ENCODE measurements at places on chromosomes 4 and X.

GRCh38 chr4:186651181-186651603 is 72.5 kb downstream of the FAT1 start:
- DNase-seq: no peak

- DNase-seq: no peak
These were observed 73.3 kb upstream of the ZDHHC15 start for GRCh38 chrX:75596178-75596577.

- DNase-seq: no peak
These were observed 11.2 kb downstream of the MSX1 start for GRCh38 chr4:4870576-4871241.

DNA sequence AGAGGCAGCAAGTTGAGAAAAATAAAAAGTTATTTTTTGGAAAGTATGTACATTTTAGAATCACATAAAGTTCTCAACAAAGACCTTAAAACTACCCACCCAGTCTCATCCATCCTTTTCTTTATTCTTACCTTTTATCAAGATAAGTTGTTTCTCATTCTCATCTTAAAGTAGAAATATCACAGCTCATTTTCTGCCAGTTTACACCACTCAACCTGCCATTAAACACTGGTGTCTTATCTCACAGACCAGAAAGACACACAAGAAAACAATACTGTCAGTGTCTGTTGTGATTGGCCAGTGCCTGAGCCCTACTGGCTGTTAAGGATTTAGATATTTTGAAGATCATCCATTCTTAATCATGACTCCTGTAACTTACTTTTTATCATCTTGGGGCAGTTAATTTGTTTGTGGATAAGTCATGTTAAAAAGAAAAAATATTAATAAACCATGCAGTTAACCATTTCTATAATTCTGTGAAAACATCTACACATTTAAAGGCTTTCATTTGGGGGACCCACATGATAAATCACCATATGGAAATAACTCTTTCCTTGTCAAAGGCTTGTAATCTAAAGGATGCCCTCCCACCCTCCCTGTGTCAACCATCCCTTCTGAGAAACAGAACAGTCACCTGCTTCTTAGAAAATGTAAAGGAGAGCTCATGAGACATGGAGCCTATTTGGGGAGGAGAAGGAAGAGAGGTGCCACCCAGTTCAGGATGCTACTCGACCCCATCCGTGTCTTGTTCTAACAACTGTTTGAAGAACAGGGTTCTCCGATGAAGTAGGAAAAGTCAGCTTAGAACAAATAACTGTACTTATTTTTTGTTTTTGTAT is 897.2 kb upstream of the INTU start:
- no peak for DNase-seq

- DNase-seq: no peak
These were observed 1084.2 kb upstream of the TENM3 start for GRCh38 chr4:181158971-181159370.

GRCh38 chr4:147854154-147854553 is 122.3 kb downstream of the ARHGAP10 start:
- DNase-seq: no peak

DNA sequence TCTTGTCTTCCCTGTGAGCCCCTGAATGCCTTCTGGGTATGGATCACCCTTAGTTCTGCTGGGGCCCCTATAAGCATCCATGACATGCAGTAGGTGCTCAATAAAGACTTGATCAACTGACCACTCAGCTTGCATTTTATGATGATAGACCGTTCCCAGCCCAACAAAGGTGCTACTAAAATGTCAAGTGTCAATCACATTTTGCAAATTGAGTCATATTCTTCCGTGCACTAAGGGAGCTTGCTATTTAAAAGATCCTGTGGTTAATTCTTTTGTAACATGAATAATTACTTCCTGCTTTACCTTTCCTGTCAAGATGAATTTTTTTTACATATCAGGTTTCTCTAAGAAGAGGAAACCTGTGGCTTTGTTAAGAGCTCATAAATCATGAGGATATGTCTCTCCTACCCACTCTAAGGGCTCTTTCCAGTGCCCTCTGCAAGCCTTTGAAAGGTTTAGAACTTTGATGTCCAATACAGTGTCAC is 47.6 kb downstream of the SH3KBP1 start:
- DNase-seq: peak; percentile 53

DNA sequence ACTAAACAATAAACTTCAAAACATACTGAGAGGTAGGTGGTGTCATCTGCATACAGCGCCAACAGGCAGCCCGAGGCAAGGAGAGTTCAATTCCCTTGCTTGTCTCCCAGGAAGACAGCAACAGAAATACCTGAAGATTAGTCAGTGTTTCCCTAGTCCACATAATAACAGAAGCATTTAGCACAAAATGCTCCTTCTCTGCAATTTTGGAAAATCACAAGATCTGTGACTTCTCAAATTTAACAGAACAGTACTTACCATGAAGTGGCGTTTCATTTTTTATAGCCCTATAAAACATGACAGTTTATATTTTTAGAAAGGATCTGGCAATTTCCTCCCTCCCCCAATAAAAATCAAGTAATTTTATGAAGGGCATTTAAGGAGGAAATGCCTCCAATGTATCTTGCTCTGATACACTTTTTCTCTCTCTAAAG is 67.1 kb upstream of the MYOZ2 start:
- no peak for DNase-seq

DNA sequence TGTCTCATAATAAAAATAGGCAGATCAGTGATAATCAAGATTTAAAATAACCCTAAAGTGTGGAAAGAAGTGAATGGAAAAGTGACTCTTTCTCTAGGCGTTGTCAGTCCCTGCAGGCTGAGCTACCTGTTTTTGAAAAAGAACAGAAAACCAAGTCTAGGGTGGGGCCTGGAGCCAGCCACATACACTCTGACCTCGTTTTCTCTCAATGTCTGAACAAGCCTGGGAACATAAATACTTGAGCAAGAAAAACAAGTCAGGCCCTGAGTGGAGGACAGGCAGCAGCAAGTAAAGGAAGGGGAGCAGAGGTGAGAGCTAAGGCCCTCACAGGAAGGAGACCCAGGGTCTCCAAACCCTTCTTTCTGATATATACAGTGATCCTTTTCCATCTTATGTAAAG is 91.7 kb upstream of the HPF1 start:
- DNase-seq: no peak

All from CD4-positive, alpha-beta T cell treated with Interferon alpha-2 for 1 hour (primary cell).